AG09309 (cell line): ENCODE measurements at places on chromosomes 13 and 19.

DNA sequence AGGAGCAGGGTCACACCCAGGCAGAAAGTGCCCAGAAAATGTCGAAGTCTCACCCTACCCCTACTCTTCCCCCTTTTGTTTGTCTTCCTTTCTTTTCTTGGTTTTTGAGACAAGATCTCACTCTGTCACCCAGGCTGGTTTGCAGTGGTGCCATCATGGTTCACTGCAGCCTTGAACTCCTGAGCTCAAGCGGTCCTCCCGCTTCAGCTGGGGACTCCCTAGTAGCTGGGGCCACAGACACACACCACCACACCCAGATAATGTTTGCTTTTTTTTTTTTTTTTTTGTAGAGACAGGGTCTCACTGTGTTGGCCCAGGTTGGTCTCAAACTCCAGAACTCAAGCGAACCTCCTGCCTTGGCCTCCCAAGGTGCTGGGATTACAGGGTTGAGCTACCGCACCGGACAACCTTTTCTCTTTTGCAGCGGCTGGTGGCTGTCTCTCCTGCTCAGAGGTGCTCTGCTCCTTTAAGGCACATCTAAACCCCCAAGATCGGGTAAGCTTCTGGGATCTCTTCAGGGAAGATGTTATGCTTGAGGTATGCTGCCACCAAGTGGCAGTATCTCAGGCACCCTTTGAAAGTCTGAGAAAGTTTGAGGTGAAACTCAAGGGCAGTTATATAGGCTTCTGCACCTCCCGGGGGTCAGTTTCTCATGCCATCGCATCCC, 22.4 kb upstream of the EBI3 start:
- DNase-seq: no peak

DNA sequence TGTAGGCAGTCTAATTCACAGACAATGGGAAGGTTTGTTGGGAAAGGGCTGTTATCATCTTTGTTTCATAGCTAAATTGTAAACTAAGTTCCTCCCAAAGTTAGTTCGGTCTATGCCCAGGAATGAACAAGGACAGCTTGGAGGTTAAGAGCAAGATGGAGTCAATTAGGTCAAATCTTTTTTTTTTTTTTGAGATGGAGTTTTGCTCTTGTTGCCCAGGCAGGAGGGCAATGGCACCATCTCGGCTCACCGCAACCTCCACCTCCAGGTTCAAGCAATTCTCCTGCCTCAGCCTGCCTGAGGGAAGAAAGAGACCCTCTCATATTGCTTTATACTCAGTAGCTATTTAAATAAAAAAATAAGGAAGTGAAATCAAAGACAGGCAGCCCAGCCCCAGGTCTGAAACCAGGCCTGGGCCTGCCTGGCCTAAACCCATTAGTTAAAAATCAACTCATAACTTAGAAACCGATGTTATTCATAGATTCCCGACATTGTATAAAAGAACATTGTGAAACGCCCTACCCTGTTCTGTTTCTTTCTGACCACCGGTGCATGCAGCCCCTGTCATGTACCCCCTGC, 297.4 kb upstream of the SGCG start:
- no peak for DNase-seq

DNA sequence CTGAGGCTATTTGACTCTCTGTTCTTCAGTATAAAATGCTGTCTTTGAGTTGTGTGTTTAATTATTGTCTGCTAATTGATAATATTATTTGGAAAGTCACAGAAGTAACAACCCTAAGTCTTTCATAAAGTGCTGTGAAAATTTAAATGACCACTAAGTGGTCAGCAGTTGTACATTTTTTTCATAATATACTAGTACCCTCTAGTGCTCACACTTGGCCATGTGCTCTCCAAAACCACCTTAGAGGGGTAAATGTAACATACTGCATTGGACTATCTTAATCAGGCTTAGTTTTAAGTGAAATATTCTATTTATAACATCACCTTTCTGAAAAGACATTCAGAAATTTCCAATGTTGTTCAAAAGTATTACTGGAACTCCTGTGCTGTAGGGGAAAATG, 745.3 kb downstream of the GPC5 start:
- DNase-seq: no peak

- no peak for DNase-seq
Measured at GRCh38 chr19:58406818-58407657, 1.4 kb upstream of the ZNF584 start.

DNA sequence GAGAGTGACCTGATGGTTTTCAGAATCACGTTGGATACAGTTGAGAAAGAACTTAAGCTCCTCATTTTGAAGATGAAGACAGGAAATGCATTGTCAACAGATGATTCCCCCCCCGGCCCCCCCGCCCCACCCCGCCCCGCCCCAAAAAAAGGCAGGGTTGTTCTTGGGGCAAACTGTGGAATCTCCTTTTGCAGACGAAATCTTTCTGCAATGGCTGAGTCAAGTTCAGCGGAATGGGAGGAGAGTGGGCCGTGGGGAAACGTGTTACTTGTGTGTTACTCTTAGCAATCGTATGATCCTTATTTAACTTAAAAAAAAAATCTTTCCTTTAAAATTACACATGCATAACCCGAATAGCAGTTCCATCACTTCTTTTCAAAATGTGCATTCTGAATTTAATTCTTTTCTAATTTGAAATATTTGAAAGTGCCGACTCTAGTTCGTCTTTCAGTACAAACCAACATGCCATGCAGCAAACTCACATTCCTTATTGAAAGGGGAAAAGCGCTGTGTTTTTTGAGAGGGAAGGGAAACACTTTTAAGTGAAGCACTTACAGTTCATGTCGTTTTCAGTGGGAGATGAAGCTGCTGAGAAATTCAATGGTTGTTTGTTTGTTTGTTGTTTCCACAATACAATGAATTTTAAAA, 348.5 kb upstream of the ARGLU1 start:
- no peak for DNase-seq

DNA sequence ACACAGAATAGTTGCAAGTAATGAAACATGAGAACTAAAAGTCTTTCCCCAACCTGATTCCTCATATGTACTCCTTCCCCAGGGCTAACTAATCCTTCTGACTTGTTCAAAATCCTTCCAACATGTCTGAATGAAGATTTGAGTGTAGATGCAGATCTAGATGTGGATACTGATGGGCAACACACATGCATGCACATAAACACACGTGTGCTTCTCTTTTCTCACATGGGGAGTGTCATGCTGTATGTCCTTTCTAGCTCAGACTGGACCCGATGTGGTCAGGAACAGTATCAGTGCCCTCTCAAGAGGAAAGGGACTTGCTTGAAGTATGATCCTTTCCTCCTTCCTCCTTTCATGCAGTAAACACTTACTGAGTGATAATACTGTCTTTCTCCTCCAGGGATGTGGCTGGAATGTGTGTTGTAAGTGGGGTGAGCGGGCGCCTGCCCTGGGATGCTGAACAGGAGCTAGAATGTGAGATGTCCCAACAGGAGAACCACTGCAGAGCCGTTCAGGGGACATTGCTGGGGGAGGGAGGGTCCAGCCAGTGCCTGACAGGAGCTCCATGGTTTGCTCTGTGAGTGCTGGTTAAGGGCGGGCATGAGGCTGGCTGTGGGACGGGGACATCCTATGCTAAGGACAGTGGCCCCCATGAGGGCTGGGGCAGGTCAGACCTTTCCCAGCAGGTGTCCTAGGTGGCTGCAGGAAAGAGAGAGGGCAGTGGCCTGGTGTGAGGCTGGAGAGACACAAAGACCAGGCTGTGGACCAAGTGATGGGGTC, 146.9 kb downstream of the TEX29 start:
- DNase-seq: no peak

GRCh38 chr13:30796132-30796572, 60.8 kb downstream of the ALOX5AP start:
- peak; percentile 48 for DNase-seq

DNA sequence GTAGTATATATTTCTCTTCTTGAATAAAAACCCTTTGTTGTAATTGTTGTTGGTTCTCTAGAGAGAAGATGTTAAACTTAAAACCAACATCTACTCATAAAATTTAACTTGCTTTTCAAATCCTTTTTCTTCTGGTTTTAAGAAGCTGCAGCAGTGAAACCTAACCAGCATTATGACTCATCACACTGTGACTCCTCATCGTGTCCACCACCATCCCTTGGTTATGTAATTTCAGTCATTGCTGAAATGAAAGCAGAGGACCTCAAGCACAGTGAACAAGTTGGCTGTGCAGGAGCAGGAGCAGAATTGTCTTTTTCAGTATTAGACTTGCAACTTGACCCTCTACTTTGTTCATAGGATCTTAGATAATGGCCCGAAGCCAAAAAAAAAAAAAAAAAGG, 64.9 kb upstream of the HTR2A start:
- DNase-seq: peak; percentile 74

- no peak for DNase-seq
Measured at GRCh38 chr13:98834254-98834960, 81.9 kb upstream of the SLC15A1 start.

GRCh38 chr19:31285744-31286143, 63.5 kb downstream of the TSHZ3 start:
- no peak for DNase-seq

GRCh38 chr19:2309734-2310362, 1.9 kb upstream of the LINGO3 start:
- DNase-seq: no peak

DNA sequence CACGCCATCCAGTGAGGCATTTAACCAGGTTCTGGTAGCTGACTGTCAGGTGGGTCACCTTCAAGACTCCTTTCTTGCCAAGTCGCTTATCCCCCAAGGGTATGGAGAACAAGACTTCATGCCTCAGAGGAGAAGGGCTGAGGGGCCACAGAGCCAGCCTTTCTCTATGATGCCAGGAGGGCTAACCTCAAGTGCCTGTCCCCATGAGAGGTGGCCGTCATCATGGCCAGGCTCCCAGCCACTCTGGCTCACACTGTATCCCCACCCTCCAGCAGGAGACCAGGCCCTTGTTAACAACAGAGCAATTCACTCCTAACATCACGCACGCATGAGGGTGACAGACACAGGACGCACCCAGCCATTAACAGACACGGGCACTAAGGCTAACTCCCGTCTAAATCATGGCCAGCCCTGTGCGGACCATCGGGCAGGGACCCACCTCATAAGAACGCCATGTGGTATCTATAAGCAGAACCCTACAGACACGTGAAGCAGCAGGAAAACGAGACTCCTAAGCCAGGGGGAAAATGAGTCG, 38.6 kb upstream of the ISYNA1 start:
- DNase-seq: no peak

GRCh38 chr19:13996928-13997630, 9.0 kb downstream of the RFX1 start:
- no peak for DNase-seq

DNA sequence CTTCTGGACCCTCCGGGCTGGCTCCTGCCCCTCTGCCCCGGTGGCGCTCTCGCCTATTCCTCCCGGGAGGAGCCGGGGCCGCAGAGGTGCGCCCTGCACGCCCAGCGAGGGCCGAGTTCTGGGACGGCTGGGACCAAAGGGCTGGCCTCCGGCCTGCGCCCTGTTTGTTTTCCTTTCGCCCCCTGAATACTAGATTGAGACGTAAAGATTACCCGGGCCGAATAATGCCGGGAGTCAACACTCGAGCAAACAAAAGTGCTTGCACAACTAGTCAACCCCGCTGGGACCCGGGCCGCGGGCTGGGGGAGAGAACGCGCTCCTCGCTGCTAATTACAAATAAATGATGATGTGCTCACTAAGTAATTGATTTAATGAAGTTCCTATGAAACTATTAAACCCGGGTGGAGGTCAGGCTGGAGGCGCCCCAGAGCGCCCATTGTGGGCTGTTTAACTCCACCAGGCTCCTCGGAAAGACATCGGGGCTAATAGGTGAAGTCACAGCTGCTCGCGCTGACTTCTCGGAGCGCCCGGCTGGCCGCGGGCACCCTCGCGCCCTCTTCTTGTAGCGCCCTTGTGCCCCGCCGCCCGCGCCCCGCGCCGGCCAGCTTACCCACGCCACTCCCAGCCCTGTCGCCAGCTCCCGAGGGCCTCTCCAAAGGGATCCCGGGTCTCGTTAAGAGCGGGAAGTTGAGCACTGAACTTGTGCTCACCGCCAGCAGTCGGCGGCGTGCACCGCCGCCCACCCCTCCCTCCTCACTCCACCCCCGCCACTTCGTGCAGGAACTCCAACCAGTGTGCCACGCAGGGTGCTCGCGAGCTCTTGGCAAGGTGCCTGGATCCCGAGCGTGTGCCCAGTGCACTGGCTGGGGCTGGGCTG, 14.9 kb downstream of the ZIC5 start:
- no peak for DNase-seq

GRCh38 chr13:37534181-37534580, 64.4 kb downstream of the POSTN start:
- DNase-seq: peak; percentile 69

DNA sequence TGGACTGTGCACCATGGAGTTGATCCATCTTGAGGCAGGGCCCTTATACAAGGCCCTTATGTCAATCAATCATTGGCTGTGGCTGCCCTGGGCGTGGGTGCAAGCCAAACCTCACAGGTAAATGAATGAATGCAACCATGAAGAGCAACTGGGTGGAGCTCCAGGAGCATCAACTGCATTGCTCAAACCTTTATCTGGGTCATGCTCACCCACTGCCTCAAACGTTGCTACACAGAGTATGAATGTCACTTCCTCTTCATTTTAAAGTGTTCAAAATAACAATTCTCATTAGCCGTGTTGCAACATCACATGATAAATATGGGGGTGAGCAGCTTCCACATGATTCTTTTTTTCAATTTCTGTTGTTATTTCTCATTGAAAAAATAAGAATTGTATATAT, 6.4 kb upstream of the ZNF333 start:
- DNase-seq: no peak

DNA sequence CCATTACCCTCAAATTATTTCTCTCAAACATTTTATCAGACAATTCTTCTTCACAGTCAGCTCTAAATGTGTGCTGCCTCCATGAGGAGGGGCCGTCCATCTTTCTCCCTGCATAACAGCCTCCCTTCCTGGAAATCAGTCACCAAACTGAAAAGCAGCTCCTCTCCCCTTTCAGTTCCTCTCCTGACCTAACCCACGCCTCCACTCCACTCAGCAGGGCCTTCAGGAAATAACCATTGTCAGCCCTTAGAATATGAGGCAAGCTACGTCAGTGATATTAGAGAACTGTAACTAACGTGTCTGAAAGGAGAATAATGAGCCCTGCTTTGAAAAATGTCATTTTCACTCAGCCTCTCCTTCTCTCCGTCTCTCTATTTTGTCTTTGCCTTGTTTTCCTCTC, 116.2 kb downstream of the OLFM4 start:
- DNase-seq: no peak

DNA sequence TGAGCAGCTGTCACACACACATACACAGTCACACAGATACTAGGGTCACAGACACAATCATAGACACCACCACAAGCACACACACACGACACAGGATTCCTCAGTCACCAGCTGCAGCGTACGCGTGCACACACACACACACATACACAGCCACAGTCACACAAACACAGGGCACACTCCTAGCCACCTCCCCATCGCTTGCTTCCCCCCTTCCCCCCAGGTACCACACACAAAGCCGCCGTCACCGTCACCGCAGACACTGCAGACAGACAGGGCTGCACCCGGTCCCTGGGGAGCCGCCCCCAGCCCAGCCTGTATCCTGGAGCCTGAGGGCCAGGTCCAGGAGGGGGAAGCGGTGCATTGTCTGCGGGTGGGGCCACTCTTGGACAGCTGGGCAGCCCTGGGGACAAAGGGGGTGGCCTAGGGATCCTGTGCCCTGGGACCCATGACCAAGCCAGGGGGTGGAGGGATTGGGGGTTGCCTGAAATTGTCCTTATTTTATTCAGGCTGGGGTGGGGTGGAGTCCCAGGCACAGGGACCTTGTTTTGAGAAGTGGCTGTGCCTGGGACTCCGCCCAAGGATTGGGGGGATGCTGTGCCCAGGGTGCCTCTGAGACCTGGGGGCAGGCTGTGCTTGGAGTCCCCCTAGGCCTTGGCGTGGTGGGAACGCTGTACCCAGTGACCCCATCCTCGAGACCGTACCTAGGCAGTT, 957 bp downstream of the NUMBL start:
- DNase-seq: no peak
